Activated naive CD8-positive, alpha-beta T cell treated with anti-CD3 and anti-CD28 coated beads for 36 hours (primary cell): ENCODE measurements at places on chromosomes 1 and 21.

DNA sequence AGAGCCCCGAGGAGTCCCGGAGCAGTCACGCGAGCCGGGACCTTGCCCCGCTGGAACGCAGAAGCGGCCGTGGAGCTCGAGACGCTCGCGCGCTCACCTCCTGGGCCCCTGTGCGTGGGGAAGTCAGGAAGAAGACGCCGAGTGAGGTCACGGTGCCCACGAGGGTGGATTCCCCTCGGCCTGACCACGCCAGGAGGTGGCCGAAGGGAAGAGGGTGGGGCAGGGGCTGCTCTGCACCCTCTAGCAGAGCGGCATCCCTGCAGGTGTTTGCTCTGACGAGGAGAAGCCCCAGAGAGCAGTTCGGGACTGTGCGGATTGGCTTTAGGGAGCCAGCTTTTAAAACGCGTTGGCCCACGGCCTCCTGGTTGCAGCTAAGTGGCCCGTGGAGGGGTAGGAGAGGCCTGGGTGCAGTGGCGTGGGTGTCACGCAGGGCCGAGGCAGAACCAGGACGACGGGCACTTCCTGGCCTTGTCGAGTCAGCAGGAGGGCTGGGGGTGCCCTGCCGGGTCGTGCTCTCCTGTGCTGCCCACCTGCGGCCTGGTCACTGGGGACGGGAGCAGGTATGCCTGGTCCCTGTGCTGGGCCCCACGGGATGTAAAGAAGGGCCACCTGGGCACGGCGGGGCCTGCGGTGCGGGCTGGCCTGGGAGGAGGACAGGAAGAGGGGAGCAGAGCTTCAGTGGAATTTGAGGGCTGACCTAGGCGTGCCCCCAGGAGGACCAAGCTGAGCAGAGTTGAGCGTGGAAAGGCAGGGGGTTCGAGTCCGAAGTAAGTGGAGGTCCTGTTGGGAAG, 1.0 kb downstream of the PDXK start:
- peaks cover 31% of the 10 kb centered on the region for H3K4me1 ChIP-seq
- DNase-seq = no peak
- H3K36me3 ChIP-seq = peaks cover 18% of the 10 kb centered on the region
- H3K27me3 ChIP-seq = peaks cover 15% of the 10 kb centered on the region
- H3K27ac ChIP-seq = peak overlapping the region; percentile 65
- peak overlapping the region; percentile 84 for H3K4me3 ChIP-seq

- H3K4me3 ChIP-seq = no peak overlapping the region
- DNase-seq = no peak
- H3K27ac ChIP-seq = no peak overlapping the region
- H3K4me1 ChIP-seq = no peaks in the 10 kb centered on the region
Measured at GRCh38 chr21:40053007-40053406, 185.8 kb downstream of the PCP4 start.

DNA sequence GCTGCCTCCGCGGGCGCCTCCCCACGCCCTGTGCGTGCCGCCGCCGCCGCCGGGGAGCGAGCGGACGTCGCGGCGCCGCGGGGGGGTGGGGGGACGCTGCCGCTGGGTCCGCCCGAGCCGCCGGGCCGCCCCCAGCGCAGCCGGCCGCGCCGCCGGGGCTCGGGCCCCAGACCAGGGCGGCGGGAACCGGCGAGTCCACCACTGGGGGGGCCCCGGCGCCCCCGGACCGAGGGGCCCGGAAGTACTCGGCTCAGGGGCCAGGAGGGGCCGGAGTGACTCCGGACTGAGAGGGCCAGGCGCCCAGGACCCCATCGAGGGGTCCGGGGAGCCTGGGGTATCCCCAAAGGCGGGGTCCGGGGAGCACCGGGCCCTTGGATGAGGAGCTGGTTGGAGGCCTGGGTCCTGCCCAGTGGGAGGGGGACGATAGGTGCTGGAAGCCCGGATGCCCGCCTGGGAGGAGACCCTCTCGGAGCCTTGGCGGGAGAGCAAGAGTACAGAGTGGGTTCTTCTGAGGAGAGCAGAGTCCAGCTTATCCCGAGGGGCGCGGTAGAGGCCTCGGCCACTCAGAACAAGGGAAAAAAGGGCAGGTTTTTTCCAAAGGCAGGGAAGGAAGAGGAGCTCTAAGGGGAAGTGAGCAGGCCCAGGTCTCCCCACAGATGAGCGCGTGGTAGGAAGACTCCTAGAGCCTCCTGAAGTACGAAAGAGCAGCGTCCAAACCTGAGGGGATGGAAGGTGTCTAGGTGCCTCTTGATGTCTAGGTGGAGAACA, 556 bp downstream of the GMEB1 start:
- H3K4me1 ChIP-seq = peaks cover 6% of the 10 kb centered on the region
- peak overlapping the region; percentile 89 for H3K27ac ChIP-seq
- peak; percentile 45 for DNase-seq
- H3K4me3 ChIP-seq = peak overlapping the region; percentile 83
- no peaks in the 10 kb centered on the region for H3K27me3 ChIP-seq
- H3K36me3 ChIP-seq = peaks cover 4% of the 10 kb centered on the region

DNA sequence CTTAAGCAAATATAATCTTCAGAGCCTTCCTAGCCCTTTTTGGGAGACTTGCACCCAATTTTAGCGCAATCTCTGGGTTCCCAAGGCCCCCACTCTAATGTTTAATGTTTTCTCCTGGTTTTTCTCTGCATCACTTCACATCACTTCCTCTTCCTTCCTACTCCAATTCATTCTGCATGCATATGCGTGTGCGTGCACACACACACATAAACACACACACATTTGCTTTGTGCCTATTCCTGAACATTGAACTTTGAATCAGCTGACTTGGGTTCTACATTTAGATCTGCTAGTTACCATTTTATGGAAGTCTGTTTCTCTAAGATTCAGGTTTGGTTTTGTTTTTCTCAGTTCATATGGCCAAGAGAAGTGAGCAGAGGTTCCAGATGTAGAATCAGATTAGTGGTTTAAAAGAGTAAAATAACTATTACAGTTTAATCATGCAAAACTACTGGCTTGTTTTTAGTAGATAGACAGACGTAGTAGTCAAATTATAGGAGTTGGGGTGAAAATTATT, 7.4 kb upstream of the EDEM3 start:
- no peaks in the 10 kb centered on the region for H3K36me3 ChIP-seq
- H3K27ac ChIP-seq = no peak overlapping the region
- H3K4me1 ChIP-seq = no peaks in the 10 kb centered on the region
- H3K4me3 ChIP-seq = no peak overlapping the region
- DNase-seq = no peak

- peaks cover 14% of the 10 kb centered on the region for H3K27me3 ChIP-seq
- DNase-seq = no peak
- no peak overlapping the region for H3K27ac ChIP-seq
- H3K36me3 ChIP-seq = no peaks in the 10 kb centered on the region
- no peak overlapping the region for H3K4me3 ChIP-seq
Measured at GRCh38 chr1:152683846-152684245, 2.1 kb upstream of the LCE2B start.

- DNase-seq = no peak
- H3K4me1 ChIP-seq = no peaks in the 10 kb centered on the region
- H3K27ac ChIP-seq = no peak overlapping the region
- no peaks in the 10 kb centered on the region for H3K36me3 ChIP-seq
- no peak overlapping the region for H3K4me3 ChIP-seq
Measured at GRCh38 chr1:185969028-185969427, 234.8 kb downstream of the HMCN1 start.

DNA sequence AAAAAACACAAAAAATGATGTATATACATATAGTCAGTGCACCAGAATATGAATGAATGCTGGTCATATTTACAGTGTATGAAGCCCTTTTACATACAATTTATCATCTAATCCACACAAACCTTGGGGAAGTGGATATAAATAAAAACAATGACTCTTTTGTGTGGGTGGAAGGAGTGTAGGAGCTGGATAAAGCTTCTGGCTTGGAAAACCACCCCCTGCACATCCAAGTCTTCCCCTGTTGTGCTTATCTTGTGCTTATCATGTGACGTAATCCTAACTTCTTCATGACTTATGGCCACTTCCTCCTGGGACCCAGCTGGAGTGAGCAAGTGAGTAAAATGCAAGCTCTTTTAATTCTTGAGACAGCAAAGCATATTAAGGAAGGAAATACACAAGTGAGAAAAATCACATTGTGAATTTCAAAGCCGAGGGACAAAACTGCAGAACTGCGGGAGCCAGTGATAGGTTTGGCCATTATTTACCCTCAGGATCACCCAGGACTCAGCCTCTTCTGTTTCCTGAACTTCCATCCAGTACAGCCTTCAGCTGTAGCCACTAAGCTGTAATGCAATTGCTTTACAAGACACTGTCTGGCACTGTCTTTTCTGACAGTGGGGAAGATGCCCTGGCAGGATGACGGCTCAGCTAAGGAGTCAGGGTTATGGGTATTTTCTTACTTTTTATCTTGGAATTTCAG, 104.0 kb upstream of the PPM1J start:
- no peak overlapping the region for H3K4me3 ChIP-seq
- H3K27me3 ChIP-seq = peaks cover 3% of the 10 kb centered on the region
- H3K27ac ChIP-seq = no peak overlapping the region

DNA sequence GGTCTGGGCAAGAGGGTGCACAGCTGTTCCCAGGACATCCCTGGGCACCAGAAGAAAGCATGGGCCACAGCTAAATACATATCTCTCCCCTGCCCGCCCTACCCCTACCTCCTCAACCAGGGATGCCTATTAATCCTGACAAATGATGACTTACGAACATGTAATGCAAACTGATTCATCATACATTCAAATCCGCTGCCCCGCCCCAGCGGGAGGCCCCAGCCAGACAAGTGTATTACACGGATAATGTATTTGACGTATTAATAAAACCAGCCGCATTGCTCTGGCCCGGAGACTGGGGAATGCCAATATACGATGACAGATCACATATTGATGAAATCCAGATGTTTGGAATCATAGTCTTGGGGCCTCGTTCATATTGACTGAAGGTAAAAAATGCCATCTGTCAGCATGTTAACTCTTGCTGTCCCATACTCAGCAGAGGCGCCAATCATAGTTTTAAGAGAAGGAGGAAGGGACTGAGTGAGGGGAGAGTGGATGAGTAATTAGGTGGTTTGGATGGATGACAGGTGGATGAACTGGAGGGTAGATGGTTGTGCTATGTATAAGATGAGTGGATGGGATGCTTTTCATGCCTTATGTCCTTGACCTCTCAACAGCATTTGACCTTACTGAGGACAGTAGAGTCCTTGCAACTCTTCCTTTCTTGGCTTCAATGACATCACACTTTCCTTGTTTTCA, 68.2 kb downstream of the TMEM53 start:
- DNase-seq = no peak
- H3K4me1 ChIP-seq = no peaks in the 10 kb centered on the region
- no peaks in the 10 kb centered on the region for H3K27me3 ChIP-seq
- H3K4me3 ChIP-seq = no peak overlapping the region

- no peak overlapping the region for H3K27ac ChIP-seq
- no peak for DNase-seq
- H3K36me3 ChIP-seq = no peaks in the 10 kb centered on the region
- no peak overlapping the region for H3K4me3 ChIP-seq
- H3K4me1 ChIP-seq = peaks cover 6% of the 10 kb centered on the region
- peaks cover 34% of the 10 kb centered on the region for H3K27me3 ChIP-seq
Measured at GRCh38 chr1:200242110-200243041, 167.5 kb downstream of the ZNF281 start.

- no peak overlapping the region for H3K4me3 ChIP-seq
- no peaks in the 10 kb centered on the region for H3K27me3 ChIP-seq
- no peaks in the 10 kb centered on the region for H3K36me3 ChIP-seq
- DNase-seq = no peak
- H3K4me1 ChIP-seq = no peaks in the 10 kb centered on the region
Measured at GRCh38 chr1:184617433-184618029, 137.1 kb downstream of the EDEM3 start.

DNA sequence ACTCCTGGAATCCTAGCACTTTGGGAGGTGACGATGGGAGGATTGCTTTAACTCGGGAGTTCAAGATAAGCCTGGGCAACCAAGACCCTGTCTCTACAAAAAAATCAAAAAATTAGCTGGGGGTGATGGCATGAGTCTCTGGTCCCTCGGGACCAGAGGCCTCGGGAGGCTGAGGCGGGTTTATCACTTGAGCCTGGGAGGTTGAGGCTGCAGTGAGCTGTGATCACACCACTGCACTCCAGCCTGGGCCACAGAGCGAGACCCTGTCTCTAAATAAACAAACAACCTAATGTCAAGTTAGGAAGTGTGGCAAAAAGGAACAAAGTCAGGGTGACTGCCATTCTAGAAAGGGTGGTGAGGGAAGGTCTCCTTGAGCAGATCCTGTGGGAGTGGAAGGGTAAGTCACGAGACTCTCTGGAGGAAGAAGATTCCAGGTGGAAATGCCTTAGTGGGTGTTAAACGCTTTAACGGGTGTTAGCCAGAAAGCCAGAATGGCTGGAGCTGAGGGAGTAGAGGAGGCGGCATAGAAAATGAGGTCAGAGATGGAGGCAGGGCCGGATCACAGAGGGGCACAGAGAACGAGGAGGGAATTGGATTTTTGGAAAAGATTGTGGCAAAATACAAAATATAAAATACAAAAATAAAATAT, 62.2 kb upstream of the ATP5PO start:
- no peak for DNase-seq
- H3K27me3 ChIP-seq = no peaks in the 10 kb centered on the region
- peak overlapping the region; percentile 5 for H3K27ac ChIP-seq
- H3K4me3 ChIP-seq = no peak overlapping the region
- peaks cover 50% of the 10 kb centered on the region for H3K4me1 ChIP-seq

GRCh38 chr21:31354604-31355443, 10.8 kb upstream of the TIAM1 start:
- peaks cover 12% of the 10 kb centered on the region for H3K36me3 ChIP-seq
- peak overlapping the region; percentile 38 for H3K4me3 ChIP-seq
- peaks cover 34% of the 10 kb centered on the region for H3K4me1 ChIP-seq
- H3K27ac ChIP-seq = peak overlapping the region; percentile 92
- peak; percentile 81 for DNase-seq
- peaks cover 6% of the 10 kb centered on the region for H3K27me3 ChIP-seq

- H3K4me1 ChIP-seq = no peaks in the 10 kb centered on the region
- no peaks in the 10 kb centered on the region for H3K27me3 ChIP-seq
- H3K27ac ChIP-seq = no peak overlapping the region
- DNase-seq = no peak
- H3K36me3 ChIP-seq = no peaks in the 10 kb centered on the region
Measured at GRCh38 chr1:206975306-206975705, 5.0 kb upstream of the FCAMR start.

GRCh38 chr1:20370698-20371097, 80.0 kb downstream of the VWA5B1 start:
- no peak overlapping the region for H3K4me3 ChIP-seq
- no peak for DNase-seq
- no peaks in the 10 kb centered on the region for H3K36me3 ChIP-seq
- H3K27me3 ChIP-seq = peaks cover 66% of the 10 kb centered on the region
- H3K27ac ChIP-seq = no peak overlapping the region

GRCh38 chr21:46116776-46117585, 19.1 kb downstream of the COL6A2 start:
- no peaks in the 10 kb centered on the region for H3K27me3 ChIP-seq
- DNase-seq = no peak
- H3K4me3 ChIP-seq = no peak overlapping the region
- peaks cover 10% of the 10 kb centered on the region for H3K36me3 ChIP-seq
- no peak overlapping the region for H3K27ac ChIP-seq
- H3K4me1 ChIP-seq = no peaks in the 10 kb centered on the region

- peaks cover 43% of the 10 kb centered on the region for H3K27me3 ChIP-seq
- H3K4me1 ChIP-seq = peaks cover 7% of the 10 kb centered on the region
- H3K4me3 ChIP-seq = peak overlapping the region; percentile 84
Measured at GRCh38 chr1:161440312-161440894, 64.9 kb upstream of the FCGR2A start.

GRCh38 chr1:208225954-208226937, 17.9 kb downstream of the PLXNA2 start:
- DNase-seq = no peak
- no peaks in the 10 kb centered on the region for H3K36me3 ChIP-seq
- H3K27me3 ChIP-seq = peaks cover 8% of the 10 kb centered on the region
- no peak overlapping the region for H3K4me3 ChIP-seq
- H3K4me1 ChIP-seq = no peaks in the 10 kb centered on the region
